ENCODE measurements at places on chromosomes 5 and 9.

DNA sequence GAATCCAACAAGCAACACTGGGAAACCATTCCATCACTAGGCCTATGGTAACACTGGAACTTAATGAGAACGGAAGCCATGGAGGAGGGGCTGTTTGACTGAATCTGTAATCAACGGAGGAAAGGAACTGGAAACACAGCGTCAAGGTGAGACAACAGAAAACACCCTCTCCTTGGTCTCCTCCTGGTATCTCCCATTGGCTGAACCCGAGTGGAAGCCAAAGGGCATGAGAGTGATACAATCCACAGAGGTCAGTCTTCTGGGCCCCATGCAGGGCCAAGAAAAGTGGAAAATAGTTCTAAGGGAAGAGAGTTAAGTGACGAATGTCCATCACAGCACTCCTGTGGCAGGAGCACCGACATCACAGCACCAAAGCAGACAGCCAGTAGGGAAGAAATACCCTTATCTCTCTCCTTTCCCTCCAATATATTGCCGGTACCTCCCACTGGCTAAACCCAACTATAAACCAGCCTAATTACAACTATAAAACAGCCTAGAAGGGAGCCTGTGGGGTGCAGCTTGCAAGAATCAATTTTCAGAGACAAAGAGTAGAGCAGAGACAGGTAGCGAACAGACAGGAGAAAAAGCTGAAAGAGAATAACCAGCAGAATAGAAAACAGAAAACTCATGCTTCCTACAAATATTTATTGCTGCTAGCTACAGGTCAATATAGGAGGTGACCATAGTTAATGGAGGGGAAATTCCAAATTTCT, 107.4 kb upstream of the IFNE start:
- DNase-seq = no peak

GRCh38 chr5:178431782-178432165, 158.4 kb downstream of the COL23A1 start:
- DNase-seq = no peak

- no peak for DNase-seq
Measured at GRCh38 chr9:82489201-82489821, 500.7 kb downstream of the SPATA31D1 start.

DNA sequence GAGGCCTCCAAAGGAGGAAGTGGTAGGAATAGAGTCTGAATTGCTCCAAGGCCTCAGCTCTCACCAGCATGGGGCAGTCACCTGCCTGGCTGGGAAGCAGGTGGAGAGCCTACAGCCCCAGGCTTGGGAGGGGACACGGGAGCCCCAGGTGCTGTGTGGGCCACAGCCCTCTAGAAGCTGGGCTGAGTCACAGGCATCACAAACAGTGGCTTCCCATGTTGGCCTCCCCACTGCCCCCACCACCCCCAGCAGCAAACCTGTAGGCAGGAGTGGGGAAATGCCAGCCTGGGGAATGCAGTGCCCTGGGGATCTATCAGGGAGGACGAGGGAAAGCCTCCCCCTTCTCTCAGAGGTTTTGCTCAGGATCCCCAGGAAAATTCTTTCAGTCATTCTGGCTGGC, 309.6 kb downstream of the SLIT3 start:
- DNase-seq = no peak

GRCh38 chr9:110846215-110846614, 177.6 kb downstream of the MUSK start:
- no peak for DNase-seq

- no peak for DNase-seq
Measured at GRCh38 chr5:33894566-33894965, 2.8 kb upstream of the ADAMTS12 start.

GRCh38 chr5:168646335-168646734, 67.2 kb upstream of the PANK3 start:
- DNase-seq = no peak

GRCh38 chr5:88660947-88661805, 221.8 kb downstream of the MEF2C start:
- peak; percentile 90 for DNase-seq

- no peak for DNase-seq
Measured at GRCh38 chr5:143593723-143594122, 190.2 kb upstream of the NR3C1 start.

All from NCI-H2029 (cell line).